NCI-H774 (cell line): ENCODE measurements at places on chromosomes 1 and 21.

DNA sequence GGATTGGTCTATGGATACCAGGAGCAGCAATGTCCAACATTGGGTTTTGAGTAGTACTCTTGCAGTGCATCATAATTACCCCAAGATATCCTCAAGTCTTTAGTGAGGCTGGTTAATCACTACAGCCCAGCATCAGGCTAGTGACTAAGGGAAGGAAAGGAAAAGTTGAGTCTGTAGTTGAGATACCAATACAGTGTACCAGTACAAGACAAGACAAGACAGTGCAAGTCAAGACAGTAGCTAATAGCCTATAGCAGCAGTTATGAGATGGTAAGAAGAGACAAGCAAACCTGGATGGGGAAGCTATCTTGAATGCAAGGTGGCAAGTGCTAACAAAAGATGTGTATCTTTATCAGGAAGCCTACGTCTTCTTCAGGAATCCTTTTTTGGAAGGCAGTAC, 13.3 kb upstream of the GNG12 start:
- DNase-seq: no peak

DNA sequence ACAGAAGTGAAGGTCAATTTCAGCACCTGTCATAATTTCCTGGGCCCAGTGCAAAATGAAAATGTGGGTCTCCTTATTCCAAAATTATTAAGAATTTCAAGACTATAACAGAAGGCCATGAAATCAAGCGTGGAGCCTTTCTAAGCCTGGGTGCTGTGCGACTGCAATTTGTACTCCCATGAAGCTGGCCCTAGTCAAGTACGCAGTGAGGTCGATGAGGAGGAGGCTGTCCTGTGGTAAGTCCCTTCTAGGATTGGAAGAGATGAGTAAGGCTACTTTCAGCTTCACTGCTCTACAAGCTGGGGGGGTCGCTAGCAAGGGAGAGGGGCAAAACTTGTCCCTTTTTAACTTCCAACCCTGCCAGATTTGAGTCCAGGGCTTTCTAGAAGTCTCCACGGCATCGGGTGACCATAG, 410 bp upstream of the NUDC start:
- no peak for DNase-seq

DNA sequence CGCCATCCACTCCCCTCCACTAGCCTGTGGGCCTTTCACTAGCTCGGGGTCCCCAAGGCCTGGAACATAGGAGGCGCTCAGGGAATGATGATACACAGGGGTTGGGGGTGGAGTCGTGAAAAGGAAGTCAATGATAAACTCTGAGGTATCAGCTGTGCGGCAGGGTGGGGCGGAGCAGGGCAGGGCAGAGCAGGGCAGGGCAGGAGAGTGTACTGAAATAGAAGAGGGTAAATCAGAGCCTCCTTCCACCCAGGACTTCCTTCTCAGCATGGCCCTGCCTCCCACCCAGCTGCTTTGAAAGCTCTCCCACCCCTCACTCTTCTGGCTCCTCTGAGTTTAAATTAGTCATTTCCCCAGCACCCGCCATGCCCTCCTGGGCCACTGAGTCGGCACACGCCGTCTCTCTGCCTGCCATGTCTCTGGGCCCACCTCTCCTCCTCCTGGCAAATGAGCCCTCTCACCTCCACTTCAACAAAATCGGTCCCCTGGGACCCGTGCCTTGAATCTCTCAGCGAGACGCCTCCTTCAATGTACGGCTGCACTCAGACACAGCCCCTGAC, 16.9 kb downstream of the CAPZB start:
- no peak for DNase-seq

DNA sequence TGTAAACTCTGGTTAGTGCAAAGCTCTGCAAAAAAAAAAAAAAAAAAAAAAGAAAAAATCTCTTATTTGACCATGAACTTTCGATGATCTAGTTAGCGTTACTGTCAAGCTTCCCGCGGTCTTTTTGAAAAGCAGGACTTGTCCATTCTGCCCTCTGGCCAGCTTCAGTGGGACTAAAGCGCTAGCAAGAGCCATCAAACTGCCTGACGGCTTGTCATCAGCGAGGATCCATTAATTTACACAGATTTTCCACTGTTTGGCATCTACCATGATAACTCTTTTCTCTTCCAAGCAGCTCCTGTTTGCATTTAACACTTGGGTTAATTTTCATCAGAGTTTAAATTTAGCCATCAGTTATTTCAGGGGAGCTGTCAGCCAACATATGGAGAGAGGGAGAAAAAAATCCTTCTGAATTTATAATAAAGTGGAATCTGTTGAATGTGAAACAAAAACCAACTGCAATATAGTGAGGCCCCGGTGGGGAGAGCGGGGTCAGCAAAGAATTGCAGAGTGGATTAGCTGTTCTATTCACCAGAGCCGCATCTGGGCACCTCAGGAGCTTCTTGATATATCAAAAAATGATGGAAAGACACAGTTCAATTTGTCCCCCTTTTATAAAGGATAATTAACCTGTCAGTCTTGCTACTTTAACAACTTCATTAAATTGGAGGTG, 298.2 kb downstream of the SPATA17 start:
- DNase-seq: no peak

DNA sequence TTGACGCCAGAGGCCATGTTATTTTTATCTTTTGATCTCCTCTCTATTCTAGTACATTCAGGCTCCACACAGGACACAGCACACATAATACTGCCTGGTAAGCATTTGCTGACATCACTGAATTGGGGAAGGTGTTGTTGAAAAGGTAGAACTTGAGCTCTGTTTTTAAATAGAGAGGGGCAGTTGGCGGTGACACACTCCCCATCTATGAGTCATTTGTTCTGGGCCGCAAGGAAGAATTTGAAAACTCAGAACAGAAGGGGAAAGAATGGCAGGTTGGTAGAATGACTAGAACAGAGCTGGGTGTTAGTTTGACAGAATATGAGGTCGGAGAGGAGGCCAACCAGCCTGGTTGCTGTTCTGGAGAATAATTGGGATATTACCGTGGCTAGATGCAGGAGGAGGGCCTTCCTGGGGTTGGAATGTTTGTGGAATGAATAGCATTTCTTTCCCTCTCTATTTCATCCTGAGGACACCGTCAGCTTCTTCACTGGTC, 52.1 kb upstream of the ERRFI1 start:
- DNase-seq: no peak

DNA sequence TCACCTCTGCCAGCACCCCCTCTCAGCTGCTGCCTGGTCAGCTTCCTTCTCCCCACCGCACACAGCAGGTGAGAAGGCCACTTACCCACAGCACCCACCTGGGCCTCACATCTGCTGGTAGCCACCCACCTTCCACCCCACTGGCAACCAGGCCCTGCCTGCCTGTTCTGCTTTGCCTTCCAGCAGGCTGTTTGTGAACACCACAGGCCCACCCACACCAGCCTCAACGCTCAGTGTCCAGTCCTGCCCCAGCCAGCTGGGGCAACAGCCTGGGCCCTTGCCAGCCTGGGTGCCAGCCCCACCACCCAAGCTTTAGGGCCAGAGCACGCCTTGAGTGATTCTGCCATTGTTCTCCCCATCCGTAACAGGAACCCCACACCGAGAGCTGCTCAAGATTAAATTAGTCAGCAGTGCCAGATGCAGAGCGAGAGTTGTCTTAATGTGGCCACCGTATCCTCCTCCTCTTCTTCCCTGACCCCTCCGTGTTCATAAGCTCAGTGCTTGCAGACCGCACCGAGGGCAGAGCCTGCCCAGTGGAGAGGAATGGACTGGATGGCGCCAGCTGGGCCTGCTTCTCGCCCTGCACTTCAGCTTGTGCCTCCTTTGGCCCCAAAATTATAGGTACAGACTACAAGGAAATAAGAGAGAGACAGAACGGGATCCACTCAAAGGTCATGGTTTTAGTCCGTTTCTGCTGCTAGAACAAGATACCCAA, 120.3 kb upstream of the COL6A1 start:
- no peak for DNase-seq

DNA sequence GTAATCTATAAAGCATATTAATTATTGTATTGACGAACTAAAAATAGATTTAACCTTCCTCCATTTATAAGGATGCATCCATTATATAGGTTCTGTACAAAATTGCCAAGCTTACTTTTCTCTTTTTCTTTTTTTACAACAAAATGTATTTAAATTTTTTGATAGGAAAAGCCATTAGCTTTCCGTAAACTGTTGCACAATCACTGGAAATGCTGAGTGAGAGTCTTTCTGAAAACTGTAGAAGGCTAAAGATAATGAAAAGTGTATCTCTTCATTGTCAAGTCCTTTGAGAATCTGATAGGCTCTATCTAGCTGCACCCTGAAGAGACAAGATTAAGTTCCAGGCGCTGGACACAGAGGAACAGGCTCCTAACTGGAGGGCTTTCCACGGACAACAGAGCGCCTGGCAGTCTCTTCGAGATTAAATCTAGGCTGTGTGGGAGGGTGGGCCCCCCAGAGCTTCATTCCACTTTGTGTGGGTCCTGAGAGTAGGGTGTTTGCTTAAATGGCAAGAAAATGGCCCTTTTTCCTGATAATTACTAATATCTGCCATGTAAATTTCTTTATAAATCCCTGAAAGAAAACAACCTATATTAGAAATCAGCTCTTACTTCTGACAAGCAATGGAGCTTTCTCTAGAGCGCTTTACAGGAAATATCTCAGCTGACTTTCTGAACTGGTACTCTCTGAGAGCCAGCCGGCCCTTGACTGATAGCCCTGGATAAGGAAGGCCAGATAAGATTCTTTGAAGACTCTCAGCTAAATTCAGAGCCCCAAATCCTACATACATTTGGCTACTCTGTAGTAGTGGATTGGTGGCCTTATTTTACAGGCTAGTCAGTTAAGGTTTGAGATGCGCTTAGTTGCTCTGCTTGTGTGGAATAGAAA, 108.3 kb downstream of the FMN2 start:
- DNase-seq: no peak

DNA sequence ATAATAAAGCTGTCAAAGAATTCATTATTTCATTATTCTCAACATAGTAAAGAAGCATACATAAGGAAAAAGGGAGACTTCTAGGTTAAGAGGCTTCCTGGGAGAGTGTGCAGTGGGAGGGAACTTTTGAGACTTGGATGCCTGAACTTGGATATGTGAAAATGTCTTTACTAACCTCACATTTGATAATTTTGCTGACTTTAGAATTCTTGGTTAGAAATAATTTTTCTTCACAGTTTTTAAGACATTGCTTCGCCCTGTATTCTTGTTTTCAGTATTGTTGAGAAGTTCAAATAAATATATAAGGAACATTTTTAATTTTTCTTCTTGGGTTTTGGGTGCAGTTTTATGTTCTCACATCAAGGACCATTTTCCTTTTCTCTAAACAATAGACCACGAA, 40.0 kb downstream of the GPSM2 start:
- no peak for DNase-seq

DNA sequence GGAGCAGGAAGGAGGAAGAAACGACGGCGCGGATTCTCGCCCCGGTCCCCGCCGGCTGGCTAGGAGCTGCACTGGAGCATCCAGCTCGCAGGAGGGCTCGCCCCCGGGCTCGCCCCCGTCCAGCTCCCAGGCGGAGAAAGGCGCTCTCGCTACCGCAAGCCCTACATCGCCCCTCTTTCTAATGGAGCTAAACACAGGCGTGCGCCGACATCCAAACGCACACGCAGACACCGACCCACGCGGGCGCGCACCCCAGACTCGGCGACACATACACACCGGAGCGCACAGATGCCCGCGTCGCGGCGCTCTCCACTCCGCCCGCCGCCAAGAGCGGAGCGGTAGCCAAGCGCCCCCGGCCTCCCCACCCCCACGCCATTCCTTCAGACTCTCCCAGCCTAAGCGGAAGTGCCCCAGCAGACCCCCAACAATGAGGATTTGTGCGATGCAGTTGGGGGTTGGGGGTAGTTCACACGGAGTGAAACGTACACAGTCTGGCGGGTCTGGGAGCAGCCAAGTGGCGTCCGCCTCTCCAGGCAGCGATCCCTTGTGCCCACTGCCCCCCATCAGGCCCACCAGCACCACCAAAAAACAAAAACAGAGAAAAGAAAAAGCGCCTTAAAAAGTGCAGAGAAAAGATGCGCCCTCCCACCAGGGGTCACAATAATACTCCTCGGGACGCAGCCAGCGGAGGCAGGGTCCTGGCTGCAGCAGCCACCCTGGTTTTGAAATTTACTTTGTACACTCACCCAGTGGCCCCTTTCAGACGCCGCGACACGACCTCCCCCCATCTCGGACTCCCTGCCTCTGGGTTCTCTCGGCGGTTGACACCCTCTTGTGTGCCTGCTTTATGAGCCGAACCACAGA, 1.4 kb downstream of the DAB1 start:
- DNase-seq: no peak

GRCh38 chr1:20271498-20272400, 18.9 kb upstream of the VWA5B1 start:
- no peak for DNase-seq

GRCh38 chr1:58966917-58967740, 183.3 kb upstream of the JUN start:
- no peak for DNase-seq

- DNase-seq: no peak
Observed at GRCh38 chr1:67192902-67193301, 26.6 kb downstream of the IL23R start.

- no peak for DNase-seq
Observed at GRCh38 chr1:3663999-3664699, 11.8 kb downstream of the TP73 start.

- DNase-seq: no peak
Observed at GRCh38 chr21:39685236-39685635, 59.7 kb upstream of the IGSF5 start.

- DNase-seq: no peak
Observed at GRCh38 chr1:1337793-1338147, 6.7 kb downstream of the TAS1R3 start.

DNA sequence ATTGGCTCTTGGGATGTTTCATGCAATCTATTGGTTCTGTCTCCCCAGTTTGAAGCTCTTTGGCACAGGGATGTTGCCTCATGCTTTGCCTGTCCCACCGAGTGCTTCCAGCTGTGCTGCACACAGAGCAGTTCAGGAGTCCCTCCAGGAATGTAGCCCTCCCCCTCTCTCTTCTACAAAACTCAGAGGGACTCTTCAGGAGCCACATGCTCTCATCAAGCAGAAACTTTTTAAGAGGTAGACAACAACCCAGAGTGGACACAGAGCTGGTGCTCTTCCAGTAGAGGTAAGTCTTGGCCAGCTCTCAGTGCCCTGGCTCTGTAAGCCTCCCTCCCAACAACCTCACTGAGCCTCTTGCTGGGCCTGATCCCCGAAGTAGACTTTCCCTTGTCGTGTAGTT, 11.6 kb upstream of the ZNF697 start:
- no peak for DNase-seq

DNA sequence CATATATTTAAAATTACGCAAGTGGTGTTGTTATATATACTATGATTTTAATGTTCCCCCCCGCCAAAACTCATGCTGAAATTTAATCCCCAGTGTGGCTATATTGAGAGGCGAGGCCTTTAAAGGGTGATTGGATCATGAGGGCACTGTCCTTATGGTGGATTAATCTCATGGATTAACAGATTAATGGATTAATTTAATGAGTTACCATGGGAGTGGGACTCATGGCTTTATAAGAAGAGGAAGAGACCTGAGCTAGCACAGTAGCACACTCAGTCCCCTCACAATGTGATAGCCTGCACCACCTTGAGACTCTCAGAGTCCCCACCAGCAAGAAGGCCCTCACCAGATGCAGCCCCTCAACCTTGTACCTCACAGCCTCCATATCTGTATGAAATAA, 34.8 kb downstream of the C1orf198 start:
- DNase-seq: no peak
